ENCODE measurements at places on chromosomes 4 and X.

DNA sequence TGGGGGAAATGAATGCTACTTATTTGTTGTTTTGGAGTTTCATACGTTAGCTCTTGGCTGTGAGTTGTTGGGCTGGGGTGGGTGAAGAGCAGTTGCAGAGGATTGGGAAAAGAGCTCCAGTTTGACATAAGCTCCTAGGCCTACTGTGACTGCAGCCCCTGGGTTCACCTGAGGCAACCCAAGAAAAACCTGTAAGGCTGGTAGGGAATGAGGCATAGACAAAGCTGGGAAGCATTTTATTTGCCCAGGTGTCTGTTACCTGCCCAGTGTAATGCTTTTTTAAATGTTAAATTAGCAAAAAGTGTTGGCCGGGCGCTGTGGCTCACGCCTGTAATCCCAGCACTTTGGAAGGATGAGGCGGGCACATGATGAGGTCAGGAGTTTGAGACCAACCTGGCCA, 160.0 kb downstream of the FHIP1A start:
- no peak for DNase-seq

DNA sequence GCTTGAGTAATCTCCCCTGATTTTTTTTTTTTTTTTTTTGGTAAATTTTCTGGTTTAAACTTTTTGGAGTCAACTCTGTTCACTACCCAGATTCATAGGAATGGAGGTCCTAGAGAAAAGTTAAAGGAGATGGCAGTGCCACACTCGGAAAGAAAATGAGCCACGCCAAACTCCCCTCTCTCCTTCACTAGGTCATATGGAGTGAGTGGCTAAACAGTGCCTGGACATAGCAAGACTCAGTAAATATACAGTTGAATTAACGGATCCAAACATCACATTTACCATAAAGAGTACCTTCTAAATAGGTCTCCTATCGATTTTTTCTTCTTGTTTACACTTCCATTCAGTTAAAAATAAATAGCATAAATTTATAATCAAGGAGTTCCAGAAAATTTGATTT, 13.6 kb upstream of the AMTN start:
- no peak for DNase-seq

DNA sequence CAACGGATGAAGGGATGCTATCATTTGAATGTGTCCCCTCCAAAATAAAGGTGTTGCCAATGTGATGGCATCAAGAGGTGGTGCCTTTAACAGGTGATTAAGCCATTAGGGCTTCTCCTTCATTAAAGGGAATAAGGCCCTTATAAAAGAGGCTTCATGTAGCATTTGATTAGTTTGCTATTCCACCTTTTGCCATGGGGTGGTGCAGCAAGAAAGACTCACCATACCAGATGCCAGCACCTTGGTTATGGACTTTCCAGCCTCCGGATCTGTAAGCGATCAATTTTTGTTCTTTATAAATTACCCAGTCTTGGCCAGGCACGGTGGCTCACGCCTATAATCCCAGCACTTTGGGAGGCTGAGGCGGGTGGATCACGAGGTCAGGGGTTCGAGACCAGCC, 7.9 kb upstream of the SLC25A43 start:
- peak; percentile 53 for DNase-seq

- DNase-seq = no peak
Observed at GRCh38 chr4:147689067-147689466, 5.1 kb upstream of the PRMT9 start.

- no peak for DNase-seq
Observed at GRCh38 chr4:26377328-26378311, 56.8 kb downstream of the RBPJ start.

GRCh38 chr4:145338568-145338967, 143.1 kb upstream of the SMAD1 start:
- DNase-seq = no peak

DNA sequence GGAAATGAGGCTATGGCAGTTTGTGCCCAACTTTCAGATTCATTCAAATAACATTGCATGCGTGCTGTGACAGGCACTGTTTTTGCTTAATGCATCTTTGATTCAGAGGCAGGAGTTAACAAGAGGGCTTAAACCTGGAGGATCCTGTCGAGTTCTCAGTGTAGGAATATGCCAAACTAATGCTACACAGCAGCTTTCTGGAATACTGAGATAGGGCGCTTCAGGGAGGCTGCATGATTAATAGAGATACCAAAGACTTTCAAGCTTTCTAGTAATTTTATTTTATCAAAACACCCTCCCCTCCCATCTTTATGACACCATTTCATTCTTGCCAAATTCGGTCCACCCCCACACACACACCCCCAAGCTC, 636 bp upstream of the TIMM8A start:
- DNase-seq = no peak

Data from renal cortical epithelial cell (primary cell).